ENCODE measurements at places on chromosomes 12 and 14. TPM values are rescaled to one million over a fixed set of nuclear protein-coding genes. Genes with fewer than 3 reads are reported as not detected.
A peak's percentile ranks its signal among the peaks of the same experiment; 100 is the strongest.

The KRT3 gene
- not detected for total RNA-seq

The ZC3H10 gene
- total RNA-seq, result 10.8 TPM

The LTBP2 gene
- total RNA-seq, result 0.84 TPM

The IGF1 gene
- total RNA-seq, result not detected

The KCNMB4 gene
- 8.5 TPM for total RNA-seq

The TAS2R8 gene
- 0.22 TPM for total RNA-seq

The CLEC6A gene
- total RNA-seq, result not detected

The RASSF9 gene
- 0.06 TPM for total RNA-seq

DNA sequence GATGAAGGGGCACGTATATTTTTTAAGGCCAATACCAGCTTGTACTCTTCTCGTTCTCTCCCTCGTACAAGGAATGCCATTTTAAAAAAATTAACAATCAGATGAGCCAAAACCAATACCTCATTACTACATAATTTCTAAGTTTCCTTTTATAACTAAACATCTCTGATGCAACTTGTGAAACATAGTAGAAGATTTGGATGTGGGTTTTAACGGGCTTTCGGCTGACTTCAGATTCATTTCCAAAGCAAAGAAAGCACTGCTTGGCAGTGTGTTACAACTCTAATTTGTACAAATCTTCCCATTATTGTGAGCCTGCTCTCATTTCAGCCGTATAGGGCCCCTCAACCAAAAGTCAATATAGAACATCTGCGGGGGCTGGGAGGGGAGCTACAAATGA, 99.1 kb upstream of the TMCC3 start:
- H3K4me3 ChIP-seq, result no peak overlapping the region
- H3K4me1 ChIP-seq, result no peaks in the 10 kb centered on the region
- H3K36me3 ChIP-seq, result no peaks in the 10 kb centered on the region
- H3K27me3 ChIP-seq, result no peaks in the 10 kb centered on the region
- DNase-seq, result no peak

DNA sequence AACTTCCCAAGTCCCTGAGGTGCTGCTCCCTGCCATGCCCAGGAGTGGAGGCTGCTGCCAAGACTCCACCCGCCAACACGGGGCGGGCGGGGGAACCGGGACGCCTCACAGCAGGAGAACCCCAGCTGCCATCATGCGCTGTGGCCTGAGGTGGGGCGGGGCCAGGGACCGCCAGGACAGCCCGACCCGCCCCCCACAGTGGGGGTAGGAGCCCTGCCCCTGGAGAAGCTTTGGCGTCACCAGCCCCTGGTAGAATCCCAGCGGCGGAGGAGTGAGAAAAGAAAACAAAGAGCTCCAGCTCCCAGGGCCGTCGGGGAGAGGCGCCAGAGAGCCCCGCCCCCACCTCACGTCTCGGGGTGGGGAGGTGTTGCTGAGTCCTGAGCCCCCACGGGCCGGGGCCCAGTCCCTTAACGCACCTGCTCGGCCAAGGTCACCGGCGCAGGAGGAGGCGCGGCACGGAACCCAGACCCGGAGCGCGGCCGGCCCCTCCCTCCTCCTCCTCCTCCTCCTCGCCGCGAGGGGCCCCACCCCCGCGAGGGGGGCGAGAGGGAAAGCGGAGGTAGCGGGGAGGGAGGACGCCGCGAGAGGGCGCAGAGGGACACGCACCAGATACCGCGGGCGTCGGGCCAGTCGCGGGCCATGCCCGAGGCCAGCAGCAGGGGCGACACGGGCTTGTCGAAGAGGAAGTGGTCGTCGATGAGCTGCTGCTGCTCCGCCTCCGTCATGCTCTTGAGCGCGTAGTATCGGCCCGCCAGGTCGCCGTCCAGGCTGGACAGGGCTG, 1.8 kb downstream of the CKB start:
- peaks cover 33% of the 10 kb centered on the region for H3K27me3 ChIP-seq
- H3K4me3 ChIP-seq, result peak overlapping the region; percentile 63
- peak; percentile 94 for DNase-seq
- H3K36me3 ChIP-seq, result no peaks in the 10 kb centered on the region

GRCh38 chr12:50083301-50083700, 1.8 kb upstream of the SMARCD1 start:
- no peak overlapping the region for H3K4me3 ChIP-seq
- H3K27me3 ChIP-seq, result peaks cover 15% of the 10 kb centered on the region

GRCh38 chr14:105908481-105908911, 382.1 kb downstream of the TMEM121 start:
- H3K27me3 ChIP-seq, result no peaks in the 10 kb centered on the region
- H3K36me3 ChIP-seq, result no peaks in the 10 kb centered on the region
- DNase-seq, result no peak
- no peak overlapping the region for H3K27ac ChIP-seq

GRCh38 chr12:121388421-121388981, 11.4 kb upstream of the RNF34 start:
- no peaks in the 10 kb centered on the region for H3K27me3 ChIP-seq
- no peak overlapping the region for H3K27ac ChIP-seq
- H3K36me3 ChIP-seq, result no peaks in the 10 kb centered on the region
- no peak for DNase-seq
- H3K4me3 ChIP-seq, result no peak overlapping the region

GRCh38 chr12:80121661-80122060, 22.3 kb downstream of the OTOGL start:
- H3K36me3 ChIP-seq, result no peaks in the 10 kb centered on the region
- no peak overlapping the region for H3K4me3 ChIP-seq
- no peaks in the 10 kb centered on the region for H3K27me3 ChIP-seq
- H3K27ac ChIP-seq, result no peak overlapping the region
- peaks cover 12% of the 10 kb centered on the region for H3K4me1 ChIP-seq

- H3K36me3 ChIP-seq, result no peaks in the 10 kb centered on the region
- H3K27ac ChIP-seq, result peak overlapping the region; percentile 62
- peak; percentile 75 for DNase-seq
- peaks cover 77% of the 10 kb centered on the region for H3K4me1 ChIP-seq
- H3K4me3 ChIP-seq, result no peak overlapping the region
- peaks cover 13% of the 10 kb centered on the region for H3K27me3 ChIP-seq
These were observed 135.5 kb upstream of the CDKN3 start for GRCh38 chr14:54261283-54261682.

- no peaks in the 10 kb centered on the region for H3K27me3 ChIP-seq
- no peak overlapping the region for H3K4me3 ChIP-seq
- DNase-seq, result no peak
- no peaks in the 10 kb centered on the region for H3K36me3 ChIP-seq
These were observed 13.3 kb downstream of the FAM161B start for GRCh38 chr14:73936548-73936947.

GRCh38 chr14:30195941-30196340, 268.3 kb upstream of the PRKD1 start:
- no peak overlapping the region for H3K27ac ChIP-seq
- no peaks in the 10 kb centered on the region for H3K27me3 ChIP-seq
- no peak overlapping the region for H3K4me3 ChIP-seq
- no peak for DNase-seq
- H3K36me3 ChIP-seq, result no peaks in the 10 kb centered on the region

DNA sequence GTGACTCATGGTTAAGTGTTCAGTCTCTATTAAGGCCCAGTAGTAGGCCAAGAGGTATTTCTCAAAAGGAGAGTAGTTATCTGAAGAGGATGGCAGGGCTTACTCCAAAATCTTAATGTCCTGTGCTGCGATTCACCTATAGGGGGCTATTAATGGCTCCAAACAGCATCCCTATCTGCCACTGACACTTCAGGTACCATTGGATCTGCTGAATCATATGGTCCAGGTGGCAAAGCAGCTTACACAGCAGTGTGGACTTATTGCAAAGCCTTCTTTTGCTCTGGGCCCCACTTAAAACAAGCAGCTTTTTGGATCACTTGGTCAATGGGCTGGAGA, 60.8 kb upstream of the ATP2B1 start:
- no peak overlapping the region for H3K27ac ChIP-seq
- no peak overlapping the region for H3K4me3 ChIP-seq
- no peaks in the 10 kb centered on the region for H3K4me1 ChIP-seq
- H3K36me3 ChIP-seq, result no peaks in the 10 kb centered on the region
- H3K27me3 ChIP-seq, result no peaks in the 10 kb centered on the region
- DNase-seq, result no peak

GRCh38 chr12:15201056-15201455, 20.2 kb downstream of the RERG start:
- H3K4me1 ChIP-seq, result no peaks in the 10 kb centered on the region
- no peaks in the 10 kb centered on the region for H3K36me3 ChIP-seq
- H3K27me3 ChIP-seq, result no peaks in the 10 kb centered on the region

GRCh38 chr12:7155471-7156034, 25.4 kb downstream of the CLSTN3 start:
- H3K4me1 ChIP-seq, result no peaks in the 10 kb centered on the region
- H3K4me3 ChIP-seq, result no peak overlapping the region
- H3K27me3 ChIP-seq, result no peaks in the 10 kb centered on the region
- H3K27ac ChIP-seq, result no peak overlapping the region
- no peaks in the 10 kb centered on the region for H3K36me3 ChIP-seq
- no peak for DNase-seq
